Amygdala (tissue), 56 donors: ENCODE measurements at places on chromosomes 5 and 9.
A peak's percentile ranks its signal among the peaks of the same experiment; 100 is the strongest.

GRCh38 chr9:6495466-6495865 is 82.5 kb downstream of the UHRF2 start:
- no peak for DNase-seq

DNA sequence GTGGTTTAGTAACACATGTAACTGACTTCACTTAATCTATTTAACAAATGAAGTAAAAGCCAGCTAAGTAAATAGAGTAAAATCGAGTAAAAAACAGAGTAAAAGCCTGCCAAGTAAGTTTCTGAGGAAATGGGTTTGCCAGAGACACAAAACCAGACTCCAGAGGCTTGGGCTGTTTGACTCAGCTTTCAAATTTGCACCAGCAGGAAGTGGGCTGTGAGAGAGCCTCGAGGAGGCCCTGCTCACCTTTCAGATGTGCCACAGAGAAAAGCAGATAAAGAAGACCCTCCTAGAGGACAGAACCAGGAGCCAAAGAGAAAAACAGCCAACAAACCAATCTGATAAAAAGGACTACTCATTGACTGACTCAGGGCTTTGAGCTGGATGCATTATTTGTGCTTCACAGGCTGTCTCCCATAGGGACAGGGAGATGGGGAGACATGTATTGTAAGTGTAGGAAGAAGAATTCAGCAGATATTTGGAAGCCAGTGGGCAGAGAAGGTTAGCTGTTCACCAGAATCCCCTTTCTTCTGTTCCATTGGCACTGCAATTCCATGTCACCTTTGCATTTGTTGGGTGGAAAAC is 14.4 kb upstream of the AMACR start:
- DNase-seq: no peak

DNA sequence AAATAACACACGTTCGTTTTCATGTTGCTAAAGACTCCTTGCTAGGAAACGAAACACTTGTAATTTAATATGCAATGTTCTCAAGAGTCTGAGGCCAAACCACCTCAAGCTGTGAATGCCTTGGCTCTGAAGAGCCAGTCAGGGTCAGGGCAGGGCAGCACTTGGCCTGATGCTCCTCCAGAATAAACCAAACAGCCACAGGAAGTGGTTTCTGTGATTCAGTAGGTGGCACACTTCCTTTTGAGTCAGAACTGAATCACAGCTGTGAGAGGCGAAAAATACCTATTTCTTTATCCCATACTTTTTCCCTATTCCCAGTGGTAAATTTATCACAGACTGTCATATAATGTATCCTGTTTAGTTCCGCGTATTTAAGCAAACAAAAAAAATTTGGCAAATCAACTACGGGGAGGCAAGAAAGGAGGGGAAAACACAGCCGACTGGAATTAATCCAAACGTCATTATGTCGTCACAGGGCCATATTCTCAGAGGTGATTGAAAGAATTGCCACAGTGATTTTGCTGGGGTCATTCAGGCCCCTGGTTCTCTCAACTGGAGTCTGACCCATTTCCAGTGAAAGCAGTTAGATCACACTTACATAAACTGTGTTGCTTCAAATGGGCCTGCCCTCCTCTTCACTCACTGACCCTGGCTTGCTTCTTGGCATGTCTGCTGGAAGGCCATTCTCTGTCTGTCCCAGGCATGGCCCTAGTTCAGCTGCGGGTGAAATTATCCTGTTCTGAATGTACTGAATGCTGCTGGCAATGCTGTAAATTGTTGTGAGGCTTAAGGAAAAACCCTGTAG is 71.2 kb downstream of the ARRDC3 start:
- peak; percentile 15 for DNase-seq

GRCh38 chr5:131541762-131542161 is 93.3 kb downstream of the RAPGEF6 start:
- no peak for DNase-seq

DNA sequence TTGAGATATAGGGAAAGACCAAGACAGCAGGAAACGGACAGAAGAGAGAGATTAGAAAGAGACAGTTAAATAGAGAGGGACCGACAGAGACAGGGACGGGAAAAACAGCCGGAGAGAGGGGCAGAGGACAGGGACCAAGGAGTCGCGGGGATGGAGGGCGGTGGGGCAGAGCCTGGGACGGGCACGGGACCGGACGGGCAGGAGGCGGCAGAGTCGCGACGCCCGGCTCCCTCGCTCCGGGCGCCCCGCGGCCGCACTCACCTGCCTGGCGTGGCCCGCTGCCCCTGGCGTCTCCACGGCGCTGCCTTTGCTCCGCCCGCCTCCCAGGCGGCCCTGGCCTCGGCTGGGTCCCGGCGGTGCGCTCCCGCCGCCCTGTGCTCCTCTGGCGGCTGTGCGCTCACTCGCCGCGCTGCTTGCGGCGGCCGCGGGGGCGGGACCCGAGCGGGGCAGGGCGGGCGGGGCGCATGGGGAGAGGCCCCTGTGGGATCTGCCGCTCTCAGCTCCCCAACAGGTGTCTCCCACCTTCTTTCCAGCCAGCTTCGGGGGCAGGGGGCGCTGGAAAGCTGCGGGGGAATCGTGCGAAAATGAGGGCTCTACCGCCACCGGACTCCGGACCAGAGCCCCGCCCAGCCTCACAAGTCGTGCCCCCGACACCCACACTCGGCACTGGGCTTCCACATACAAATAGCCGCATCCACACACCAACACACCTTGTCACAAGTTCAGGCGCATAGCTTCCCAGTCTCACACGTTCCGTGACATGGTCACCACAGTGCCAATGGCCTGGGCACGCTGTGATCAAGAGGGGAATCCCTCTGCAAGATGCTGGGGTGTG is at the start of gene ARID3C:
Gene ARID3C, minus strand, starts transcription at position 411 of the 835 bp plus-strand sequence. CDS start 1,052 bp downstream, outside the sequence.
- no peak for DNase-seq

DNA sequence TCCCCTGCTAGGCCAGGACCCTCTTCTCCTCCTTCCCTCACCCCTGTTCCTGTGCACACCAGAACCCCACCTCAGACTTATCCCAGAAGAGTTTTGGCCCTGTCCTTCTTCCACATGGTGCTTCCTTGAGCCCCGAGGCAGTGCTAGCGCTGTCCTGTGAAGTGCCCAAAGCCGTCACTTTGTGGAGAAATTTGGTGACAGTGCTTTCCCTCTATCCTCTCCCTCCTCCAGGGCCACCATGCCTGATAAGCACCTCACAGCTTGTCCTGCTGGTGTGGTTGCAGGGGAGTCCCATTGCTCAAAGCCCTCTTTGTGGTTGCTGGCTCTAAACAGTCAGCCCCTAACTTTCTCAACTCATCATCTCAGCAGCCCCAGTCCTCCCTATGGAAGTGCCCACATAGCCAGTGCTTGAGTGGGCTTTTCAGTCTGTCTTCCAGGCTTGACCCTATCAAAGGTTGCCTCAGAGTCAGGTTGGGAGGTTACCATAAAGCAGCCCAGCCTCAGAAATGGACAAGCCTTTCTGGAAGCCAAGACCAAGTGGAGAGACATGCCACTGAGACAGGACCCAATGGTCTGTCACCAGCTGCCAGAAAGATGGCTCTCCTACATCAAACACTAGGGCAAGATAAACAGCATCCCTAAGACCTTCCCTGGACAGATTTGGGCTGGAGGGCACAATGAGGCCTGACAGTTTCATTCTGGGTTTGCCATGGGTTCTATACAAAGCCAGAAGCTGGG is 18.0 kb downstream of the IGIP start:
- no peak for DNase-seq

DNA sequence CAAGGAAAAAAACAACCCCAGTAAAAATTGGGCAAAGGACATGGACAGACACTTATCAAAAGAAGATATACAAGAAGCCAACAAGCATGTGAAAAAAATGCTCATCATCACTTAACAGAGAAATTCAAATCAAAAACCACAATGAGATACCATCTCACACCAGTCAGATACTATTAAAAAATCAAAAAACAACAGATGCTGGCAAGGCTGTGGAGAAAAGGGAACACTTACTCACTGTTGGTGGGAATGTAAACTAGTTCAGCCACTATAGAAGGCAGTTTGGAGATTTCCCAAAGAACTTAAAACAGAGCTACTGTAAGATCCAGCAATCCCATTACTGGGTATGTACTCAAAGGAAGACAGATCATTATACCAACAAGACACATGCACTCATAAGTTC is 157.4 kb downstream of the EDIL3 start:
- no peak for DNase-seq

DNA sequence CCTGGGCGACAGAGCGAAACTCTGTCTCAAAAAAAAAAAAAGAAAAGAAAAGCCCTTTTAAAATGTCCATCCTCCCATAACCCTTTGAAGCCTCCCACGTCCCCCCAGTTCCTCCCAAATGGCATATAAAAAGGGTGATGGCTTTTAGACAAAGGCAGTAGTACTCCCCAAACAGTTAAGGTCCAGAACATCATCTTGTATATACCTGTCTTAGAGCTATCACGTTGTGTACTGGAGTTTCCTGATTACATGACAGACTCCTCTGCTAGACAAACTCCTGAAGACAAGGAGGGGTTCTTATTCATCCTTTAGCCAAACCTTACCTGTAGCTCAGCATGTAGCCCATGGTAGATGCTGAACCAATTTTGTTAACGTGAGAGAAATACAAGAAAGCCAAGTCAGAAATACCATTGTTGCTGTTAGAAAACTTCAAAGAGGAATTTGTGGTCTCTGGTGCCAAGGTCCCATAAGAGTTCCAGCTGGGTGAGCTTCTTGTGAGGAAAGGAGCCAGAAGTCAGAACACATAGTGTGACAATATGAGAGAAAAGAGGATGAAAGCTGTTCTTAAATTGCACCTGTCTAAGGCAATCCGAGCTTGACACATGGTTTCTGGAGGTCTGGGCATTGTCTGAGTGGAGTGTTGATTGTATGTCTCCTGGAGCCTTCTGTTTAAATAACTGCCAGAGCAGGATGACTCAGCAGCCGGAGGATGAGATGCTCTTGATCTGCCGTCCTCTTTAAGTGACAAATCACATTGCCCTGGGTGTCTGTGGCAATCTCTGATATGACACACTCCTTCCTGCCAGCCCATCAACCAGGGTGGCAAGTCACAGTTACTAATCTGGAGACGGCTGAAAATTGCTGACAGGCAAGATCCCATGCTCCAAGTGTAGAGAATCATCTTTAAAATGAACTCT is 69.1 kb downstream of the ARRDC3 start:
- peak; percentile 15 for DNase-seq

DNA sequence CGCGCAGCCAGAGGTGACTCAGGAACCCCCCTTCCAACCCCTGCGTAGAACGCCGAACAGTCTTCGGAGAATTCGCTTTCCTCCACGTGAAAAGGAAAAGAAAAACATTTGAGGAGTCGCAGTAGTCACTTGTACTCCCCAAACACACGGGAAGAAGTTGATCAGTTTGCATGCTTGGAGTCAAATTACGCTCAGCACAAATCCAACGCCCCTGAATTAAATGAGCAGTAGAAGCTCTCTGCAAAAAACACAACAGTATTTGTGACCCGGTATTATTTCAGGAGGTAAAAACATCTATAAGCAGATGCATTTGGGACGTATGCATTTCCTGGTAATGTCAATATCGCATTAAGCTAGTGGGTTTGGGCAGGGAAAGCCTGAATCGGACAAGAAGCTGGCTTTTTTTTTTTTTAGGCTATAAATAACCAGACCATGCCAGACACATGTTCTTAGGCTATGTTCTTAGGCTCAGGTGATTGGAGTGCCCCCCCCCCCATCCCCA is 854 bp upstream of the ARL15 start:
- no peak for DNase-seq

- DNase-seq: no peak
Measured at GRCh38 chr5:10485142-10485795, 43.6 kb downstream of the ROPN1L start.

GRCh38 chr9:74281674-74282073 is 215.5 kb upstream of the RORB start:
- DNase-seq: no peak

- no peak for DNase-seq
Measured at GRCh38 chr9:115391168-115391825, 273.3 kb upstream of the TNC start.

DNA sequence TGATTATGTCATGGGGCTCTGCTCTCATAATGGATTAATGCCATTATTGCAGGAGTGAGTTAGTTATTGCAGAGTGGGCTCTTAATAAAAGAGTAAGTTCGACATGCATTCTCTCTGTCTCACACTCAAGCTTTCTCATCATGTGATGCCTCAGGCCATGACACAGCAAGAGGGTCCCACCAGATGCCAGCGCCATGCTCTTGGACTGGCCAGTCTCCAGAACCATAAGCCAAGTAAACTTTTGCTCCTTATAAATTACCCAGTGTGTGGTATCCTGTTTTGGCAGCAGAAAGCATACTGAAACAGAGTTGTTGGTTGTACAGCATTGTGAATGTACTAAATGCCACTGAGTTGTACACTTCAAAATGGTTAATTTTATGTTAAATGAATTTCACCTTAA is 138.1 kb downstream of the MYO10 start:
- no peak for DNase-seq

GRCh38 chr5:88674356-88675167 is 208.4 kb downstream of the MEF2C start:
- peak; percentile 88 for DNase-seq

DNA sequence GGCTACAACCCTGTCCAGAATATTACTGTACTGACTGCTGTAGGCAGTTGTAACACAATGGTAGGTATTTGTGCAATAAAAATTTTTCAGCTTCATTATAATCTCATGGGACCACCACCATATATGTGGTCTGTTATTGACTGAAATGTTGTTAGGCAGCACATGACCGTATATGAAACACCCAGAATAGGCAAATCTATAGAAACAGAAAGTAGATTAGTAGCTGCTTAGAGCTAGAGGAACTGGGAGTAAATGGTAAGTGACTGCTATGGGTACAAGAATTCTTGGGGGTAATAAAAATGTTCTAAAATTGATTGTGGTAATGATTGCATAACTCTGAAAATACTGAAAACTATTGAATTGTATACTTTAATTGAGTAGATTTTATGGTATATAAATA is 185.7 kb downstream of the ESM1 start:
- no peak for DNase-seq

DNA sequence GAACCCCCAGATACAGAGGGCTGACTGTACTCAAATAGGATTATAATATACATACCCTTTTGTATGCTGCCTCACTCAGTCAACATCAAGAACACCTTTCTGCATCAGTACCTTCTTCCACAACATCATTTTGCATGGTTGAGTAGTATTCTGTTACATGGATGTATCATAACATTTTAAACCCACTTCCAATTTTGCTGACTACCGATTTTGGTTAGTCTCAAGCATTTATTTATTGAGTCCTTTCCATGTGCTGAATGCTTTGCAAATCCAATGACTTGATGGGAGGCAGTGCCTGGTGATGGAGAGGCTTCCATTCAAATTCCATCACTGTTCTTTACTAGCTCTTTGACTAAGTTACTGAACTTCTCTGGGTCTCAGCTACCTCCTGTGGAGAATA is 182.0 kb upstream of the KLF4 start:
- DNase-seq: no peak

GRCh38 chr5:58974083-58974482 is 391.2 kb downstream of the RAB3C start:
- DNase-seq: no peak

DNA sequence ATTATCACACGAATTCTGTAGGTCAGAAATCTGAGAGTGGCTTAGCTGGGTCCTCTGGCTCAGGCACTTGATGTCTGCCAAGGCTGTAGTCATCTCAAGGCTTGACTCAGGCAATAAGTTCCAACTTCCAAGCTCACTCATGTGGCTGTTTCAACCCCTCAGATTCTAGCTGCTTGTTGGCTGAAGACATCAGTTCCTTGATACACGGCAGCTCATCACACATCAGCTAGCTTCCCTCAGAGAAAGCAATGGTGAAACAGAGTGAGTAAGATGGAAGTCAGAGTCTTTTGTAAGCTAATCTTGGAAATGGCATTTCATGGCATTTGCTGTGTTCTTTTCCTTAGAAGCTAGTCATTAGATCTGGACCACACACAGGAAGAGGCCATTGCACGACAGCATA is 204.2 kb upstream of the PTGER4 start:
- DNase-seq: no peak
